PC-9 (cell line): ENCODE measurements at places on chromosomes 3 and 15. TPM values are rescaled to one million over a fixed set of nuclear protein-coding genes. Genes with fewer than 3 reads are reported as not detected.

SCAMP2 gene
- 84.6 and 87.4 TPM in 2 replicates for total RNA-seq

RBP2 gene
- total RNA-seq = not detected in 2 replicates

ACOX2 gene
- 2.8 and 3.5 TPM in 2 replicates for total RNA-seq

TATDN2 gene
- 27.3 and 34.0 TPM in 2 replicates for total RNA-seq

UPK1B gene
- total RNA-seq = not detected in 2 replicates

GATA2 gene
- 29.0 and 36.9 TPM in 2 replicates for total RNA-seq

COL6A5 gene
- not detected in 2 replicates for total RNA-seq

PODXL2 gene
- total RNA-seq = 11.9 and 12.1 TPM in 2 replicates

SCN11A gene
- not detected in 2 replicates for total RNA-seq

LIPH gene
- total RNA-seq = 38.4 and 44.7 TPM in 2 replicates

MGLL gene
- total RNA-seq = 28.2 and 30.7 TPM in 2 replicates

CFAP100 gene
- not detected in 2 replicates for total RNA-seq

CLRN1 gene
- total RNA-seq = not detected in 2 replicates

KIF7 gene
- total RNA-seq = 13.3 and 15.7 TPM in 2 replicates

ADAMTS17 gene
- total RNA-seq = 2.0 and 3.2 TPM in 2 replicates

- DNase-seq = peak; percentile 95
Measured at GRCh38 chr3:51498876-51499738, 708 bp downstream of the DCAF1 start.

DNA sequence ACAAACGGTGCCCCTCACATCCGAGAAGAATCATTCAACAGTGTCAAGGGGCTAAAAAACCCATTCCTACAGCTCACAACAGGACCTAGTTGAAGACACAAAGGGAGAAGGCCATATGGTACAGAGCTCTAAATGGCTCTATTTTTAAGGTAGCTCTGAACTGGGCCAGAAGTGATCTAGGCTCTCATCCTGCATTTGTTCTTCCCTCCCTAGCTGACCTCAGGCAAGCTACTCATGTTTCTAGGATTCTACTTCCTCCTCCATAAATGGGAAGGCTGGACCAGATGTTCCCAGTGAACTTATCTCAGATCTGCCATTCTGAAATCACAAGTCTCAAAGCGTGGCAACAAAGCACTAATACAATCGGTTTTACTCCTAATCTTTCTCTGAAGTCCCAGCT, 62.3 kb downstream of the CPNE4 start:
- DNase-seq = no peak

DNA sequence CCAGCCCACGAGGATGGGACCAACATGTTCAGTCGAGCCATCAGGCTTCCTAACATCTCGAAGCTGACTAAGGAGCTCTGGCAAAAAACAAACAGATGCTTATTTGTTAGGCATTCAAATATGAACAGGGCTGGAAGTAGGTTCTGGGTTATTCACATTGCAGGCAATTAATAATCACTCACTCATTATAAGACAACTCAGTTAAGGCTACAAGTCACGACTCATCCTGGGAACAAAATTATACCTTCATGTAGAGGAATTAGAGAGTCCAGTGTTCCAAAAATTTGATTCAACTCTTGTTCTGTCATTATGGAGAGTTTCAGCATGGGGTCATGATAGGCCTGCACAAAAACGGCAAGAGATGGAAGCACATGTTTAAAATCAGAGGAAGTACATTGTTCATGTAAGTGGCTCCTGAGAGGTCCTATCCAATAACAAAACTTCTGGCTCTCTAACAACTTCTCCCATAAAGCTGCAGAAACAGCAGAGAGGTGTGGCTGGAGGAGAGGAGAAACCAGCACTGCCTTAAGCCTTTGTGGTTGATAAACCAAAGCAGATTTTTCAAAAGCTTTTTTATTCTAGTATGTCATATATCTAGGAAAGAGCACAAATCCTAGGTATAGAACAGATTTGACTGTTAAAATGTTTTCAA, 50.6 kb downstream of the ARHGEF3 start:
- no peak for DNase-seq

GRCh38 chr15:52281085-52282035, 14.2 kb downstream of the MYO5C start:
- no peak for DNase-seq

GRCh38 chr3:99648101-99648500, 9.7 kb downstream of the COL8A1 start:
- no peak for DNase-seq

DNA sequence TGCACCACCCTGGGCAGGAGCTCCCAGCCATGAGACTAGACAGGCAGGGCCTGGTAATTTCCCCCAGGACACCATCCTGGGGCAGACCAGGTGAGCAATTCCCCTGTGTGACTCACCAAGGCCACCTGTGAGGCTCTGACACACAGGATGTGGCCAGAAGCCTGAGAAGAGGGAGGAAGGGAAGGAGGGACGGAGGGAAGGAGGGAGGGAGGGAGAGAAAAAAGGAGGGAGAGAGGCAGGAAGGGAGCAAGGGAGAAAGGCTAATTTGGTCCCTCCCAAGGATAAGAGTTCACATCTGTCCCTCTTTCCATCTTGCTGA, 25.9 kb downstream of the WNT7A start:
- peak; percentile 81 for DNase-seq

DNA sequence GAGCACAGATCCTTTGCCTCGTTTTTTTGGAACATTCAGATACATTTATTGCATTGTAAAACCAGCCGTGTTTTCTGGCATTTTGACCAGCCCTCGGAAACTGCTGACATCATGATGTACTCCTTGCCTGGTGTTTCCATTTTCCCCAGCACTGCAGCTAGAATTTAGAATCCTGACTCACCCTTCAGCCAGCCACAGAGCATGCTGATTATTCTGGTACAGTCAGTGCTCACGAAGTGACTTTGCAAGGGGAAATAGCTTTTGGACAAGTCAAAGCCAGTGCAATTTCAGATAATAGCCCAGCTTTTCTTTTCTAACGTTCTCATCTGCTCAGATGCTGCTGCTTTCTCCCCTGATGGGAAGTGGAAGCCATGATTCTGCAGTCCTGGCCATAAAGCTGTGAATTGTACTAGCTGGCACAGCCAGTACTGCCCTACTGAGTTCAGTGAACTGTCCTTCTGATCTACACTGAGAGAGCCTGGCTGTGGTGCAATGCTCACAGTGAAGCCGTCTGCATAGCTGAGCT, 12.1 kb upstream of the CNBP start:
- DNase-seq = peak; percentile 57

- no peak for DNase-seq
Measured at GRCh38 chr15:42921342-42921731, 759 bp upstream of the TTBK2 start.

- no peak for DNase-seq
Measured at GRCh38 chr3:129483870-129484269, 43.8 kb downstream of the IFT122 start.

DNA sequence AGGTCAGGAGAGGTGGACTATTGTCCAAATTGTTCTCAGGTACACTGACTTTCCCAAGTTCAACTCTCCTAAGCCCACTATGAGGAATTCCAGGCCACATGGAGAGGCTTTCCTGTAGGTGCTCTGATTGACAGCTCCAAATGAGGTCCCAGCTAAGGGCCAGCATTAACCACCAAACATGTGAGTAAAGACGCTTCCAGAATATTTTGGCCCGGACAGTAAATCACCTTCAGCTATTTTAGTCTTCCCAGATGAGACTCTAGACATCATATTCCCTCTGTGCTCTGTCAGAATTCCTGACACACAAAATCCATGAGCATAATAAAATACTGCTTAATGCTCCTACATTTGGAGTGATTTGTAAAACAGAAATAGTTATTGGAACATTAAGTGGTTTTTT, 135.5 kb downstream of the TGFBR2 start:
- DNase-seq = no peak

DNA sequence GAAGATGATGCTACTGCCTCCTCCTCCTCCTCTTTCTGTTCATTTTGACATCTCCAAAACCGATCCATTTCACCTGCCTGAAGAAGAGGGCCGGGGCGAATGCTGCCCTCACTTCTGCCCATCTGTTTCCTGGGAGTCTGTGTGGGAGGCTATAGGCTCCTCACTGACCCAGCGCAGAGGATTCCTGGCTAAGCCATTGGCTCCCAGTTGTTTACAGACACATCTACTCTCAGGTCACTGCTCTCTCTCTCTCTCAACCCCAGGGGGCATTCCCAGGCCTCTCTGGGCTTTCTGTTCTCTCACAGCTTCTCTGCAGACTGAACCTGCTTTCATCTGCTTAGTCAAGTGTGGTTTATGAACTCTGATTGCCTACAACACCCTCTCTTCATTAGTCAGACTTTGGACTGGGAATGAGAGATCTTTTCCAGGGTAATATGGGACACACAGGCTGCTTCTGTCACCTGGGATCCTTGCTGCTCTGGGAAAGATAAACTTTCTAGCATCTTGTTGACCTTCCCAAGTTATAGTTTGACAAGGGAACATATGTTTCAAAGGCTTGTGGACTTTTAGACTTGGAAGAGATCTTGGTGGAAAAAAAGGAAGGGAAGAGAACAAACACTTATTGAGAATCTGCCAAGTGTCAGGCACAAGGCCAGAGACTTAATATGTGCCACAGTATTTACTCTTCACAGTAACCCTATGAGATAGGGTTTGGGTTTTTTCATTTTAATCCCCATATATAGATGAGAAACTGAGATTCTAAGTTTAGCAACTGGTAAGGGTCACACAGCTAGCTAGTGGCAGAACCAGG, 30.2 kb upstream of the USP3 start:
- peak; percentile 54 for DNase-seq

- no peak for DNase-seq
Measured at GRCh38 chr15:65182538-65182937, 2.6 kb downstream of the CLPX start.

- no peak for DNase-seq
Measured at GRCh38 chr3:195761123-195761566, 40.4 kb downstream of the MUC20 start.

DNA sequence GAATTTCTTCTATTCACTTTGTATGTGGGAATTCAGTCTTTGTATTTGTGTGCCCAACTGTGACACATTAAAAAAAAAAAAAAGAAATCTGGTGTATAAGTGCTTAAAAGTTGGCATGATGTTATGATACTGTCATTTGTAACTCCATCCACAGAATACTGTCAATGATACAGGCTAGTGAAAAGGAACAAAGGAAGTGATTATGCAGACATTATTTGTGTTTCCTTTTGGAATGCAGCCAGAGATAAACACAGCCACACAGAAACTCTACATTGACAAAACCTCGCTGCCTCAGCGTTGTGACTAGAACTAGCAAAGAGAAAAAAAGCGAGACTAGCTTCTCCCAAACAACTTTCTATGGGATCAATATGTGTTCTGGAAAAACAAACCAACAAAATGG, 519.2 kb upstream of the AGTR1 start:
- no peak for DNase-seq
